ENCODE measurements at places on chromosomes 3 and 15. TPM values are rescaled to one million over a fixed set of nuclear protein-coding genes. Genes with fewer than 3 reads are reported as not detected.

GRCh38 chr3:11565072-11565471, 78.6 kb downstream of the VGLL4 start:
- H3K4me1 ChIP-seq: peaks cover 2% of the 10 kb centered on the region
- H3K36me3 ChIP-seq: peaks cover 27% of the 10 kb centered on the region
- H3K27me3 ChIP-seq: no peaks in the 10 kb centered on the region
- H3K4me3 ChIP-seq: no peak overlapping the region

Gene PPM1L
- 50.2 TPM for total RNA-seq

DNA sequence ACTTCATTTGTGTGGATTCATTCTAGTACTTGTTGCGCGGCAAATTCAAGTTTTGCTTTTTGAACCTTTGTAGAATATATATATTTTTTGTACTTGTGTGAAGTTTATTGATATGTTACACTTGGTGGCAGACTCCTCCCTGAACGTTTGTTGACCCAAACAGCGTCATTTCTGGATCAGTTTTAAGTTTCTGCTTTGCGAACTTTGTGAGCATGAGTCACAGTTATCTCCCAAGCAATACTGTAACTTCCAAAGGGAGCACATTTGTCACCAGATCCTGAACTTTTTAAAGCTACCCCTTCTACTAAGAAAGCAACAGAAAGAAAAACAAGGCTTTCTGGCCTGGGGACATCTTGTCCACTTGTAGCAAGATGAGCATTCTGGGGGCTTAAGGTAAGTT, 74.8 kb upstream of the CACNA2D3 start:
- H3K4me3 ChIP-seq: no peak overlapping the region
- no peaks in the 10 kb centered on the region for H3K27me3 ChIP-seq
- no peaks in the 10 kb centered on the region for H3K36me3 ChIP-seq
- no peak overlapping the region for H3K27ac ChIP-seq
- peaks cover 6% of the 10 kb centered on the region for H3K4me1 ChIP-seq

- no peaks in the 10 kb centered on the region for H3K4me1 ChIP-seq
- no peak for DNase-seq
- H3K27me3 ChIP-seq: no peaks in the 10 kb centered on the region
- no peak overlapping the region for H3K4me3 ChIP-seq
Measured at GRCh38 chr3:193559100-193559499, 4.4 kb upstream of the ATP13A4 start.

Gene SLC27A2
- total RNA-seq: not detected

GRCh38 chr3:43345877-43346276, 59.5 kb downstream of the SNRK start:
- H3K4me3 ChIP-seq: no peak overlapping the region
- H3K27ac ChIP-seq: no peak overlapping the region
- H3K4me1 ChIP-seq: peaks cover 21% of the 10 kb centered on the region
- no peaks in the 10 kb centered on the region for H3K27me3 ChIP-seq
- H3K36me3 ChIP-seq: peaks cover 60% of the 10 kb centered on the region
- no peak for DNase-seq

Gene MEX3B
- total RNA-seq: 4.3 TPM

DNA sequence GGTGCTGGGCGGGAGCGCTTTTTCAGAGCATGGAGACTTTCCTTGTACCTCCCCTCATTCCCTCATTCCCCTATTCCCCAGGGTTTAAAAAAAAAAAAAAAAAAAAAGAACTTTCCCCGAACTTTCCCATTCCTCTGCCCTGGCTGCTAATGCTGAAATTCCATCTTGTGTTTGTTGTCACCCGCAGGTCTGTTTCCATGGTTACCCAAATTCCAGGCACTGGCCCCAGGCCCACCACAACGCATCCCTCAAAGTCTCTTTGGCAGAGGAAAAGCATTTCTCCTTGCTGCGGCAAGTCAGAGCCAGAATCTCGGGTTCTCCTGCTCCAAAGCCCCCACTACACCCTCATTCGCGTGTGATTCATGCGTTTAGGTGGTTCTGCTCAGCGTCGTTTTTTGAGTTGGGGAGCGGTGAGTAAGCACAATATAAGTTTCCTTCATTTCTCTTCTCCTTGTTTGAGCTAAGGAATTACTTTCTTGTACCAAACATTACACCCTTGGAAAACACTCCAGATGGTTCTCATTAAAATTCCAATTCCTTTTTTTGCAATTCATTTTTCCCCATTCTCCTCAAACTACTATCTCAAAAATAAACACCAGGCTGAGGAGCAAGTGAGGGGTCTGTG, 21.6 kb downstream of the ANAPC13 start:
- H3K27ac ChIP-seq: peak overlapping the region; percentile 82
- H3K36me3 ChIP-seq: no peaks in the 10 kb centered on the region
- peaks cover 18% of the 10 kb centered on the region for H3K4me1 ChIP-seq
- H3K4me3 ChIP-seq: no peak overlapping the region
- no peaks in the 10 kb centered on the region for H3K27me3 ChIP-seq

DNA sequence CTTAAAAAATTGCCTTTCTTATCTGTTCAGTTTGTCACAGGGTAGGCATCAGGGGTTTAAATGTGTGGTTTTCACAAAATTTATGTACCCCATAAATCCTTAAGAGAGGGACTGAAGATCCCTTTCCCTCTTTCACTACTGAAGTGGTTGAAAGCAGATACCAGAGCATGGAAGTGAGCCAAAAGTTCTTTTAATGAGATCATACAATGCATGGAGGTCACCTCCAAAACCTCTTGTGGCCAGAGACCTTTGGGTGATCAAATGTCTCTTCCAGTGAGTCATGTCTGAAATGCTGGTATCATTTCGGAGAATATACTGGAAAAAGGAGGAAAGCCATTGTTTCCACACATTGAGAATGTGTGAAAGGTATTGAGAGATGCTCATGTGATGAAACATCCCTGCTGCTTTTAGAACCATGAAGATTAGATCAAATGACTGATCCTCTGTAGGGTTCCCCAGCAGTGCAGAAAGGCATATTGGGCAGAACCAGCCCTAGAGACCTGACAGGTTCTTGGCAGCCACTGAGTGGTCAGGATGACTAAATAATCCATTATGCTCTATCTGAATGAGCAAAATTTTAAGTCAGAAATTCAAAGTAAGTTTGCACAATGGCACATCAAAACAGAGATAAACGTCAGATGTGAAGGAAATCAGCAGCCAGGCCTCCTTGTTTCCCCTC, 165.8 kb upstream of the SLC2A2 start:
- no peaks in the 10 kb centered on the region for H3K36me3 ChIP-seq
- DNase-seq: no peak
- H3K27ac ChIP-seq: no peak overlapping the region
- no peaks in the 10 kb centered on the region for H3K4me1 ChIP-seq
- no peak overlapping the region for H3K4me3 ChIP-seq

Gene SAMMSON
- total RNA-seq: not detected

- H3K4me3 ChIP-seq: no peak overlapping the region
- DNase-seq: no peak
- H3K27me3 ChIP-seq: no peaks in the 10 kb centered on the region
- H3K27ac ChIP-seq: no peak overlapping the region
Measured at GRCh38 chr15:72889545-72889944, 106.0 kb upstream of the ADPGK start.

DNA sequence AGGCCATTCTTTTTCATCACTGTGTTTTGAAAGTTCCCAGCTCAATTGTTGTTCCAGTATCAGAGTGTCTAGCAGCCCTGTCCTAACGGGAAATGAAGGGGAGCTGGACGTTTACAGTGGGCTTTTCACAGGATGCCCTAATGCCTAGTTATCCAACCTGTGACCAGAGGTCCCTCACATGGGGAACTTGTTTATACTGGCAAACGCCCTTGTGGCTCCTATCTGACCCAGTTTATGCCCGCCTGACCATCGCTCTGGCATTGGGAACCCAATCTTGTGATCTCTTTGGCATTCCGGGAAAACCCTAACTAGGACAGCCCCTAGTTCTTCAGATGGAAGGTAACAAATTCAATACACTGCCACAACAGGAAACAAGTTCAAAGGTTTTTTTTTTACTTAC, 14.5 kb upstream of the MYRIP start:
- H3K4me1 ChIP-seq: no peaks in the 10 kb centered on the region
- no peak overlapping the region for H3K4me3 ChIP-seq
- no peaks in the 10 kb centered on the region for H3K36me3 ChIP-seq
- no peak for DNase-seq
- no peak overlapping the region for H3K27ac ChIP-seq

DNA sequence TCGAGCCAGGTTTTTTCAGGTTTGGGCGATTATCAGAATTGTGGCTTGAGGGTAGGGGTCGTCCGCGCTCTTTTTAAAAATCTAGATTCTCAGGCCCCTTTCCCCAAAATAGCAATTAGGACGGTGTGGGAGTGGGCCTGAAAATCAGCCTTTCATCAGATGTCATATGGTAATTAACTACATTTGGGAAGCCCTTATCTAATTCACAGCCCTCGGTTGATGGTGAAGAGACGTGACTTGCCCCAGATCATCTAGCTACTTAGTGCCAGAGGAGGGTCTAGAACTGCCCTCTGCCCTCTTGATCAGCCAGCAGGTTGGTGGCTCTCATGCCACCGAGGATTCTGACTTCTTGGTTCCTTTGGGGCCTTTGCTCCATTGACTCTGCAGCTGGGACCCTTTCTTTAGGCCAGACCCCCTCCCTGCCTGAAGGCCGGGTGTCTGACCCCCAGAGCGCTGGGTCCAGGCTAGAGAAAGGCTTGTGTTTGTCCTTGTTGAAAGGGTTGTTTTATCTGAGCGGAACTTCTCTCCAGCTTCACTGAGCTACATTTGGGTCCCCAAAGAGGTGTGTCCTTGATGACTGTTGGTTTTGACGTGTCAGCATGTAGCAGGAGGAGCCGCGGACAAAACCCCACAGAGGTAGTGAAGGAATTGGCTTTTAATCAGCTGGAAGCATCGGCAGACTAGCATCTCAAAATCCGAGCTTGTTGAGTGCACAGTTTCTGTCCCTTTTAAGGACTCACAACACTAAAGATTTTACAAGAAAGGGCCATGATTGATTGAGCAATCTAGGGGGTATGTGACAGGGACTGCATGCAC, 857 bp downstream of the AEN start:
- no peaks in the 10 kb centered on the region for H3K36me3 ChIP-seq
- no peaks in the 10 kb centered on the region for H3K27me3 ChIP-seq
- peak overlapping the region; percentile 95 for H3K4me3 ChIP-seq
- H3K27ac ChIP-seq: peak overlapping the region; percentile 83
- H3K4me1 ChIP-seq: no peaks in the 10 kb centered on the region

Gene TUSC7
- total RNA-seq: not detected

- H3K27ac ChIP-seq: no peak overlapping the region
- H3K27me3 ChIP-seq: no peaks in the 10 kb centered on the region
- H3K36me3 ChIP-seq: no peaks in the 10 kb centered on the region
- no peak for DNase-seq
Measured at GRCh38 chr3:152043620-152044019, 170.2 kb downstream of the SUCNR1 start.

DNA sequence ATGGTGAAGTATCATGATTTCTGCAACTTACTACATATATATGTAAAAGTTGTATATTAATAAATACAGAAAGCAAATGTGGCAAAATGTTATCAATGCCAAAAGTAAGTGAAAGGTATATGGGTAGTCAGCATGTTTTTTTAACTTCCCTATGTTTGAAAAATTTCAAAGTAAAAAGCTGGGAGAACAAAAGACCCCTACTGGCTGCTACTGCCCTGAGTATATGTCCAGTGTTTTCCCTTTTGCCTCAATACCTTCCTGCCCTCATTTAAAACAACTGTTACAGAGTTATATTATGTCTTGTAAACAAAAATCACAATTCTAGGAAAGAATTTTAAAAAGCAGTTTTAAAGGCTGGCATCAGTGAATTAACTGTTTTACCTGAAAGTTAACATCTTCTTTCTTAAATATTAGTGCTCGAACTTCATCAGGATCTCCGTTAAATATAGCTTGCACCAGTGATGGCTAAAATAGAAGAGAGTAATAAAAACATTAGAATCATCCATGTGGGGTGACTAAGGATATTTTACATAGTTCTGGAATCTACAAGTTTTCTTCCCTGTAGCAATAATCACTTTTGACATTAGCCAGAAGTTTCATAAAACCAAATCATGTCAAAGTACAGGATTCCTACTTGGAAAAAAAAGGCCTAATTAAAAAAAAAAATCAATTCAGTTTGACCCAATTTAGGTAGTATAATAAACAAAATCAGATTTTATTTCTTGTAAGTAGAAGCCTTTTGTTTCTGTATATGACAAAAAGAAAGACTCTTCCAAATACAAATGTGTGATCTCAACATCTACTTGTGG, 2.7 kb downstream of the ANKRD28 start:
- peak overlapping the region; percentile 84 for H3K27ac ChIP-seq
- H3K36me3 ChIP-seq: no peaks in the 10 kb centered on the region
- no peaks in the 10 kb centered on the region for H3K27me3 ChIP-seq
- H3K4me3 ChIP-seq: peak overlapping the region; percentile 51

DNA sequence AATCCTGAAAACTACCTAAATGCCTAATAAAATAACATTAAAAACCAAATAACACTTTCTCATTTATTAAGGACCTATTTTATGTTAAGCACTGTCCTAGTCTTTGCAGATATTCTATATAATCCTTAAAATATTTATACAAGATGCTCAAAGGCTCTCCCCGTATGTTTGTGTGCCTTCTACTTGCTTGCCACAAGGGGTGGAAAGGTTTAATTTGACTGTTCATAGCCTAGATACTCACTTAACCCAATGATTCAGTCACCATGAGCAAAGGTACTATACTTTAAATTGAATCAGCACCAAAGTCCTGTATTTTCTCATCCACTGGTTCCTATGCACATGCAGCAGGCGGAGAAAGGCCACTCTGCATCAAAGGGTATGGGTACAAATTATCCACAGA, 32.0 kb downstream of the LSAMP start:
- H3K27ac ChIP-seq: no peak overlapping the region
- H3K4me1 ChIP-seq: no peaks in the 10 kb centered on the region
- DNase-seq: no peak
- no peak overlapping the region for H3K4me3 ChIP-seq

DNA sequence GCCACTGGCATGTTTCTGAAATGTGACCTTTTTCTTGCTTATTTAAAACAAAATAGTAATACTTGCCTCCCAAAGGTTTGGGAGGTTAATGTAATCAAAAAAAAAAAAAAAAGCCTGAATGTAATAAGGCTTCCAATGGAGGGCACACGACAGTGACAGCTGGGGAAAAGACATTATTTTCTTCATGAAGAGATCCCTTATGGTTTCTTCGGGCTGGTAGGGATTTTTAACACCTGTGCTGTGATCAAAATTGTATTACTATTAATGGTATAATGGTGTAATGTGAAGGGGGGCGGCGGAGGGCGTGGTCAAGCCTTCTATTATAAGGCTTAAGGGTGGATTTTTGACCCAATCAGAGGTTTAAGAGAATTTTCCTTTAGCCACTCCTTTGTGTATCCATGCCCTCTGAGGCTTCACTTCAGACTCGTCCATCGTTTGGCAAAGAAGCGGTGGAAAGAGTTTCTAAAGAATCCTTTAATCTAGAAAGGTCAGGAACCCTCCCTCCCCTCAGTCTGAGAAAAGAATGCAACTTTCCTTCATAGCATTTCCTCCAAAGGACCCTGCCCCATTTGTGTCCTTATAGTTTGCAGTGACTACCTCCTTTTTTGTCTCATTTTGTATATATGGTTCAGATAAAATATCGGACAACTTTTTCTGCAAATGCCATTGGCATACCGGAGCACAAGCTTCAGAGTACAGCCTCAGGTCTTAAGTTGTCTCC, 89.5 kb upstream of the CHD2 start:
- DNase-seq: peak; percentile 84
- H3K27ac ChIP-seq: peak overlapping the region; percentile 98
- H3K36me3 ChIP-seq: no peaks in the 10 kb centered on the region
- peaks cover 31% of the 10 kb centered on the region for H3K4me1 ChIP-seq

Gene CLRN1
- total RNA-seq: not detected

Gene CCDC9B
- total RNA-seq: 70.3 TPM

GRCh38 chr15:91603384-91604080, 250.0 kb upstream of the SLCO3A1 start:
- no peaks in the 10 kb centered on the region for H3K27me3 ChIP-seq
- no peaks in the 10 kb centered on the region for H3K36me3 ChIP-seq
- H3K4me3 ChIP-seq: no peak overlapping the region
- H3K4me1 ChIP-seq: no peaks in the 10 kb centered on the region
- no peak for DNase-seq
- no peak overlapping the region for H3K27ac ChIP-seq

Gene CKMT1A
- not detected for total RNA-seq

Gene LDHAL6B
- not detected for total RNA-seq

Gene LRRC31
- total RNA-seq: not detected
